ENCODE measurements at places on chromosomes 11 and 22.

GRCh38 chr11:19241260-19242178, 774 bp upstream of the E2F8 start:
- DNase-seq, result no peak

DNA sequence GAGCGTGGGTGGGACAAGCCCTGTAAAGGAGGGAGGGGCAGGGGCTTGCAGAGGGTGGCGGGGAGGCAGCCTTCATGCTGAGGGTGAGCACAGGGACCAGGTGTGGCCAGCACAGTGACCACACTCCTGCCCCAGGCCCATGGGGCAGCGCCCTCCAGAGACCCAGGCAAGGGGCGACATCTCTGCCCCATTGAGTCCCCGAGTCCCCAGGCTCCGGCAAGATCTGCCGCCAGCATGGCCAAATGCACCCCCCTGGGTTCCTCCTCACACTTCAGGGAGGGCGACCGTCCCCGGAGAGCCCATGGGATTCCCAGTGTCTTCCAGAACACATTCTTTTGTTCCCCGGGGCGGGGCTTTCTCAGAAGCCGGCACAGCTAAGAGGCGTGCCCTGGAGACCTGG, 362.5 kb downstream of the TBC1D22A start:
- DNase-seq, result no peak

DNA sequence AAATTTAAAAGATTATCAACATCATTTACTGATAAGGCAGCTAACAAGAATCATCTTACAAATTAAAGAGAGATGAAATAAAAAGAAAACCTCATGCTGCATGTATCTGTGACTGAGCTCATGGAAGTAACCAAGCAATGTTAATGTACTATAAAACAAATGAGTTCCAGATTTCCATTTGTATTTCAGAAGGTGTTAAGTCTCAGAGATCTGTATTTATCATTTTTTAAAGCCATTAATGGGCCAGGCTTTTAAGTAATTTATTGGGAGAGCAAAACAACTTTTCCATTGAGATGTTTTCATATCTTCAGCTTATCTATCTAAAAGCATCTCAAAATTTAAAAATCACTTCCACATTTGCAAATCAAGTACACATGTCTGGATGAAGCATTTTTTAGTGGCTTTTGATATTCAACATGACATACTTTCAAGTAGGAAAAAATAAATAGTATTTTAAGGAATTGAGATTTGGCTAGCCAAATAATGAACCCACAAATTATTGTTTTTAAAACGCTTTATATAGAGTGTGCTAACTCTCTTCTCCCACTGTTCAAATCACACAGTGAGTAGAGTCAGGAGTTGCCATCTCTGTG, 17.9 kb upstream of the BBOX1 start:
- no peak for DNase-seq

- no peak for DNase-seq
Measured at GRCh38 chr11:95229199-95229992, 1.6 kb downstream of the SESN3 start.

DNA sequence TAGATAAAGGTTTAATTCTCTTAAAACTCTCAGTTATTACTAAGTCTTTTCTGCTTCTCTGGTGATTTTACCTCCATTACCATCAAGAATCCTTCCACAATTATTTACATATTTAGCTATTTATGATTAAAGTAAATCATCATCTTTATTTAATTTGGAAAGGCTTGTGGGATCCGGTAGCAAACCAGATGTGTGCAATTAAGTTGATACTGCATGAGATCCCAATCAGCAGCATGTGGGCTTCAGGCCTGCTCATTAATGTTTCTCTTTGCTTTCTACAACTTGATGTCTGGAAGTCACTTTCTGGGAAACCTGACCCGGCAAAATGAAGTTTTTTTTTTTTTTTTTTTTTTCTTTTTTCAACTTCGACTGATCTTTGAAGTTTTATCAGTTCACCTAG, 558.4 kb upstream of the ANO5 start:
- DNase-seq, result no peak

- DNase-seq, result no peak
Measured at GRCh38 chr11:60326955-60327354, at the start of gene MS4A6E. TSS of gene MS4A6E (plus strand) at chr11:60327255. CDS start at chr11:60334896, 7,641 bp downstream.

DNA sequence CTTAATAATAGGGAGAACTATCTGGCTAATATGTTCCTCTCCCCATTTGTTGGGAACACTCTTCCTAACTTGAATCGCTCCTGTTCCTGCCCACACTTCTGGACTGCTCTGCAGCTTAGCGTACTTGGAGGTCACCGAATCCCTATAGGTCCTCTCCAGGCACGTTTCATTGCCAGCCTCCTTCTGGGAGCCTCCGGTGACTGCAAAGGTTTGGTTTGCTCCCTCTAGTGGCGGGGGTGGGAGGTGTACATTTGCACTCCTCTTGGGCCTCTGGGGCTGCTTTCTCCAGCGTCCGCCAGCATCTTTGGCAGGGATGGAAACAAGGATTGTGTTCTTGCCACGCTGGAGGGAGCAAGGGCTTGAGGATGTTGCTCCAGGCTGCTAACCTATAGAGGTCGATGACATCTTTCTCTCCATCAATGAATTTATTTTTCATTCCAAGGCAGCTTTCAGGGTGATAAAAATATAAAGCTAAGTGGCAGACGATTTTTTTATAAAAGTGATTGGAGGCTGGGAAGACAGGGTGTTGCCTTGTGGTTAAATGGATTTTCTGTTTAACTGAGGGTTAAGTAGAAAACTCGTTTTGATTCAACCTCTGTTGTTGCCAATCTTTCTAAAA, 48.7 kb downstream of the TSPAN18 start:
- DNase-seq, result peak; percentile 53

- DNase-seq, result no peak
Measured at GRCh38 chr11:27894552-27894951, 194.3 kb upstream of the BDNF start.

DNA sequence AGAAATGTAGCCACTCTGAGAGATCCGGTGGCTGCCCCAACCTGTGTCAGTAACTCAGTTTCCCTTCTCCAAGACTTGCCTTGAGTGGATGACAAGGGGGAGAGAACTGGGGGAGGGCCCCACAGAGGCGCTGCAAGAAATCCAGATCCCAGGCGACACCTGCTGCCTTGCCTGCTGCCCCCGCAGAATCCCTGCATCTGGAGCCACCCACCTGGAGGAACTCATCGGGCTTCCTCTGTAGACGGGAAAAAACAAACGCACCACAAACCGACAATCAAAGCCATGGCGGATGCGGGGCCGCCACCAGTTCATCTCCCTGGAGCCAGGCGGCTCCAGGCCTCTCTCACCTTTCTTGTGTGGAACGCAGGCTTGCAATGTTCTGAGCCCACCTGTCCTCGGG, 40.2 kb downstream of the MACROD1 start:
- DNase-seq, result no peak

GRCh38 chr11:76667856-76668255, 2.7 kb downstream of the LRRC32 start:
- no peak for DNase-seq

- DNase-seq, result no peak
Measured at GRCh38 chr11:59891781-59892181, 13.2 kb downstream of the OOSP3 start.

GRCh38 chr11:1548221-1549070, 23.6 kb downstream of the DUSP8 start:
- DNase-seq, result no peak

DNA sequence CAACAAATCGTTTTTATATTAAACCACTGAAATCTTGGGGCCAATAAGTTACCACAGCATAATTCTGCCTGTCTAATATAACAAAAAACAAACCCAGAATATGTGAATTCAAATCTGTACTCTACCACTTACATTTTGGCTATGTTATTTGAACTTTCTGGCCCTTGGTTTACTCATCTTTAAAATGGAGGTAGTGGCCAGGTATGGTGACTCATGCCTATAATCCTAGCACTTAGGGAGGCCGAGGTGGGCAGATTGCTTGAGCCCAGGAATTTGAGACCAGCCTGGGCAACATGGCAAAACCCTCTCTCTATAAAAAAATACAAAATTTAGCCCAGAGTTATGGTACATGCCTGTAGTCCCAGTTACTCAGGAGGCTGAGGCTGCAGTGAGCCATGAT, 84.2 kb downstream of the FAM168A start:
- DNase-seq, result no peak

DNA sequence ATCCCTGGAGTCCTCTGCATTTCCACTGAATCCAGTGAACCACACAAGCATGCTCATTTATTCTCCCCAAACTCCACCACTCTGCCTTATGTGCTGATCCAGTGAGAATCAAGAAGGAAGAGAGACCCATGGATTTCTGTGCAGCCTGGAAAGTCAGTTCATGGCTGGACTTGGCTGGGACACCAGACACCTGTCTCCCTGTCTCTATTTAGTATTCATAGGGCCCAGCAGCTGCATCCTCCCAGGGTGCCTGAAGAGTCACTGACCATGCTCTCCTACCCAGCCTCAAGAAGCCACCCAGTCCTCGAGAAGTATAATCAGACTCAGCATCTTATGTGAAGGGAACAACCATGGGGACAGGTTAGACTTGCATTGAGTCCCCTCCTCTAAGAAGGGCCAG, 83.2 kb downstream of the ZNF280B start:
- no peak for DNase-seq

DNA sequence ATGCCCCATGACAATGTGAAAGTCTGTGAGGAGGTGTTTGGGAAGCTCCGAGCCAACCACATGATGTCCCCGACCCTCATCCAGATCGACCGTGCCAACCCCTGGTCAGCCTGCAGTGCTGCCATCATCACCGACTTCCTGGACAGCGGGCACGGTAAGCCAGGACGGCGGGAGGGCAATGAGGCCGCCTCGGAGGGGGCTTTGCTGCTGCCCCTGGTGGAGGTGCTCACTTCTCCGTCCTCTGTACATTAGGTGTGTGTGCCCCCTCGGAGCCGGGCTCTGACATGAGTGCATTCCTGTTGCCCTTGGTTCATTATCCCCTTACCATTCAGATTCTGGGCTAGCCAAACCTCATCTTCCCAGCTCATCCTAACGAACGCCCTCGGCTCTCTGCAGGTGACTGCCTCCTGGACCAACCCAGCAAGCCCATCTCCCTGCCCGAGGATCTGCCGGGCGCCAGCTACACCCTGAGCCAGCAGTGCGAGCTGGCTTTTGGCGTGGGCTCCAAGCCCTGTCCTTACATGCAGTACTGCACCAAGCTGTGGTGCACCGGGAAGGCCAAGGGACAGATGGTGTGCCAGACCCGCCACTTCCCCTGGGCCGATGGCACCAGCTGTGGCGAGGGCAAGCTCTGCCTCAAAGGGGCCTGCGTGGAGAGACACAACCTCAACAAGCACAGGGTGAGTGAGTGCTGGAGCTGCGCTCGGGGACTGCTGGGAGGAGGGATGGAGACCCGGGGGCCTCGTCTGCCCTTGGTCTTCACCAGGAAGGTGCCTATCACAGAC, 13.8 kb downstream of the ADAMTS15 start:
- no peak for DNase-seq

- no peak for DNase-seq
Measured at GRCh38 chr11:86201371-86201884, 43.1 kb upstream of the EED start.

GRCh38 chr11:41134971-41135370, 324.5 kb downstream of the LRRC4C start:
- DNase-seq, result no peak

- no peak for DNase-seq
Measured at GRCh38 chr11:109023036-109023435, 358.2 kb downstream of the DDX10 start.

DNA sequence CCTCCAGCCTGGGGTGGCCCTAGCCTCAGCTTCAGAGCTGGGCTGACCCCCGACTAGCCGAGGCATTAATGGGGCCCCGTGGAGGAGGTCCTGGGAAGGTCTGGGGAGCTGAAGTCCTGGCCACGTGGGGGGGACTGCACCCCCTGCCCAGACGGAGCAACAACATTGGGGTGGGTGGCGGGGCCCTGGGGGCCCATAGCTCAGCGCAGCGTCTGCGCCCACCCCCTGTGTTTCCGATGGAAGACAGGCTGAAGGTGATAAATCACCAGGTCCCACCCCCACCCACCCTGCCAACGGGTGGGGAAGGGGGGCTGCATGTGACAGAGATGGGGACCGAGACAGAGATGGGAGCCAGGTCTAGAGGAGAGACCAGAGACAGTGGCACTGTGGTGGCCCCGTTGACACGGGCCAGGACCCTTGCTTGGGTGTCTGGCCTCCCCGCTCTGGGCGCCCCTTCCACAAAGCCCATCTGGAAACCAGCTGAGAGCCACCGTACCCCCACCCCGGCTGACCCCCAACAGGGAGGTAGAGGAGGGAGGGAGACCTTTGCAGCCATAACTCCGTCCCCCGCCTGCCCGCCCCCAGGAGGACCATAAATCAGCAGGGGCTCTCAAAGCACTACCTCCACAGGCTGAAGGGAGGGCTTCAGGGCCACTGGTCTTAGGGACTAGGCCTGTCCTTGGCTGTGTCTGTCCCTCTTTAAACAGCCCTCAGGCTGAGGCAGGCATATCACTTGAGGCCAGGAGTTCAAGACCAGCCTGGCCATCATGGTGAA, 8.2 kb downstream of the GP1BB start:
- DNase-seq, result no peak

GRCh38 chr11:93986716-93987115, 34.4 kb upstream of the HEPHL1 start:
- no peak for DNase-seq

GRCh38 chr22:38218661-38219622, 17.1 kb downstream of the MAFF start:
- DNase-seq, result peak; percentile 23

DNA sequence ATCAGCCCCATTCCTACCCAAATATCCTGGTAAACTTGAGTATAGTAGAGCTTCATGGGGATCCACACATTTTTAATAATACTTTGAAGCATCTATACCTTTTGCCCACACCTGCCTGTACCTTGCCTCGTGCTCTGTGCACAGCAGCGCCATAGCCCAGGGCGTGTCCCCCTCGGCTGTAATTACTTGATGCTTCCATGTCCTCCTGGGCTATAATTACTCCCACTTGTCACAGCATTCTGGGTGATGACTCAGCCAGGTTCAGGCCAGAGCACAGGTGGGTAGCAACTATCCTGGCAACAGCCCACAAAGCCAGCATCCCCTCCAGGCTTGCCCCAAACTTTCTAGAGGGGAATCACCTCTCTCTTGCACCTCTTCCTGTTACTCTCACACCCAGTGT, 23.7 kb upstream of the SLC36A4 start:
- no peak for DNase-seq

DNA sequence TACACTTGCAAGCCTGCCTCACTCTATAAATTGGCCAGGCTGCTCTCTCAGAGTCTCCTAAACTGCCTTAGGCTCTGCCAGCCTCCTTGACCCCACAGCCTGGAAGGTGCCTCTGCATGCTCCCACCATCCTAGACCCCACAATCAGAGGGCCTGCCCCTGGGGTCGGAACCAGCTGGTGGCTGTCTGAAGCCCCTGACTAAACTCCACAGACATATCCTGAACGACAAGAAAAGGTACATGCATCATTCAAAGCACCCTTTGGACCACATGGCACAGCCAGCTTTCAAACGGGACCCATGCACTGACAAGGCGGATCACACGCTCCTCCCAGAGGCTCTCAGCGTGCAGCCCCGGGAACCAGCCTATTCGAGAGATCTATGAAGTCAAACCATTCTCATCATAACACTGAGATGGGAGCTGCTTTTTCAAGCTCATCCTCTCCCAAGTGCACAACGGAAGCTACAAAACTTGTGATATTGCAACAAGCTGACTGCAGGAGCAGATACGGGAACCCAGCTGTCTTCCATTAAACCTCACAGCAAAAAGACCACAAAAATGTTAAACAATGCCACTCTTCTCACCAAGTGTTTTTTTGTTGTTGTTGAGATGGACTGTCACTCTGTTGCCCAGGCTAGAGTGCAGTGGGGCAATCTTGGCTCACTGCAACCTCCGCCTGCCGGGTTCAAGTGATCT, 8.1 kb downstream of the SHANK2 start:
- no peak for DNase-seq

GRCh38 chr22:37277384-37277783, 4.9 kb upstream of the CYTH4 start:
- DNase-seq, result no peak
